ENCODE measurements at places on chromosomes 3 and 15. TPM values are rescaled to one million over a fixed set of nuclear protein-coding genes. Genes with fewer than 3 reads are reported as not detected.

GRCh38 chr3:171204942-171205341 lies 178.4 kb upstream of the SLC2A2 start:
- no peak for DNase-seq

- peak; percentile 72 for DNase-seq
Observed at GRCh38 chr3:151460774-151461450, at the start of gene IGSF10. Gene IGSF10, minus strand, starts transcription at chr3:151461061. Its CDS starts 2,352 bp downstream, at chr3:151458709.

DNA sequence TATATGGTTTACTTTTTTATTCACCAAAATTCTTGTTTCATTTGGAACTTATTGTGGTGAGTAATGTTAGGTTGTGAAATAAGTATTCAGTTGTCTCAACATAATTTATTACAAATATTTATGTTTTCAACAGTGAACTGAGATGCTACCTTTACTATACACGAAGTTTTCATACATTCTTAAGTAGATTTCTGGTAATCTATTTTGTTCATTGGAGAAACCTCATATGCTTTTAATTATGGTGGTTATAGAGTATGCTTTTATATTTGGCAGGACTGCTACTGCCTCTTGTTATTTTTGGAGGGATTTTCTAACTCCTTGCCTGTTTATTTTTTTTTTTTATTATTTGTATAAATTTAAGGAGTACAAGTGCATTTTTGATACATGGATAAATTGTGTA lies 253.1 kb downstream of the NLGN1 start:
- no peak for DNase-seq

The CHRFAM7A gene
- 2.5 TPM for total RNA-seq

GRCh38 chr15:63349621-63350020 lies 32.0 kb downstream of the CA12 start:
- no peak for DNase-seq

The PIK3R4 gene
- total RNA-seq = 65.1 TPM

The GP5 gene
- total RNA-seq = 0.12 TPM

GRCh38 chr3:159517105-159517504 lies 471.5 kb upstream of the IL12A start:
- no peak for DNase-seq

DNA sequence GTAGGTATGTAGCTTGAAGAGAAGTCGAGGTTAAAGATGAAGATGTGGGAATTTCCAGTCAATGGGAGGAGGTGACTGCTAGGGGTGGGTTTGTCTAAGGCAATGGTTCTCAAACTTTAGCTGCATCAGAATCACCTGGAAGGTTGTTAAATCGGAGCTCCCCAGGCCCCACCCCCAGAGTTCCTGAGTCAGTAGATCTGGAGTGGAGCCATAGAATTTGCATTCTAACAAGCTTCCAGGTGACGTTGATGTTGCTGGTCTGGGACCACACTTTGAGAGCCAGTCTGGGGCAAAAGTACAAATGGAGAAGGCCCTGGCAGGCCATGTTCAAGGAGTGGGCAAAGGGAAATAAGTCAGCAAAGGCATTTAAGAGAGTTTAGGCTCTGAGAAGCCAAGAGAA lies 69.1 kb downstream of the CMTM8 start:
- no peak for DNase-seq

DNA sequence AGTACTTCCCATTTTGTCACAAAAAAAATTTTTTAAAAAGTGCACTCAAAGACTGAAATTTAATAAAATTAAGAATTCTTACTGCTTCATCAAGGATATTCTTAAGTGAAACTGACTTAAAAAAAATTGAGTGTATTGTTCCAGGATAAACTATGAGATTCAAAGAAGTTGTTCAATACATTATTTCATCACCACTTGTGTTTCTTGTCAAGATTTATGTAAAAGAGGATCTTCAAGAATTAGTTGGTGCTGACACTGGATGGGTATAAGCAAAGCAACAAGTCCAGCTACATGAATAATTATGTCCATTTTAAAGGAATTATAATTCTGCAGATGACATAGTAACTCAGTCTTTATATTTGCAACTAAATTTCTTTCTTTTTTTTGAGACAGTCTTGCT lies 4.3 kb upstream of the AP4E1 start:
- DNase-seq = no peak

GRCh38 chr15:76344893-76345582 lies 8.5 kb downstream of the ISL2 start:
- no peak for DNase-seq

The ATP8B4 gene
- 4.5 TPM for total RNA-seq

GRCh38 chr3:40192628-40193027 lies 116.9 kb upstream of the EIF1B start:
- peak; percentile 66 for DNase-seq

DNA sequence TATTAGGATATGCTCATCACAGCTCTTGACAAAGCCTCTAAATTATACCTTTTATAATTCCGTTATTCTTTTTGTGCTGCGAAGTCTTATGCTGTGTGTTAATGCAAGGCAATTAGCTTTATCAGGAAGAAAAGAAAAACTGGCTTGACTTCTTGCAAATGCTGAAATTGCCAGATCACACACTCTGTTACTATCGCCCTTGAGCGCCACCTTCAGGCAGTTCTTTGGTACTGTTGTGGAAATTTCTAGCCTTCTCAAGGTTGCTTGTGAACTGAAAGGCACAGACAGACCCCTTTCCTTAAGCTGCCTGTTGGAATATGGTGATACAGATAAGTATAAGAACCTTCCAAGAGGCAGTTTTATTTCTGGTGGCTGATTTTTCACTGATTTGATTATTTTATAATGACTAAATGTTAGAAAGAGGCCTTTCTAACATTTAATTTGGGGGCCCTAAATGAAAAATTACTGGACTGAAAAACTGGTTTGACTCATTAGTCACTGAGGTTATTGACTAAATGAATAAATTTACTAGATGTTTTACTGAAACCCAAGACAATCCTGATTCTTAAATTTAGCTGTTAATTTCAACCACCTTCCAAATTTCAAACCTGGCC lies 126.2 kb upstream of the RASGRP1 start:
- DNase-seq = peak; percentile 87

The GUCA1C gene
- total RNA-seq = not detected

- DNase-seq = no peak
Observed at GRCh38 chr15:23561914-23562313, 3.6 kb upstream of the MKRN3 start.

The ATP1B3 gene
- total RNA-seq = 135 TPM

GRCh38 chr3:45225465-45226205 lies 452 bp downstream of the TMEM158 start:
- DNase-seq = peak; percentile 57
